ENCODE measurements at places on chromosomes 3 and 15. TPM values are rescaled to one million over a fixed set of nuclear protein-coding genes. Genes with fewer than 3 reads are reported as not detected.

DNA sequence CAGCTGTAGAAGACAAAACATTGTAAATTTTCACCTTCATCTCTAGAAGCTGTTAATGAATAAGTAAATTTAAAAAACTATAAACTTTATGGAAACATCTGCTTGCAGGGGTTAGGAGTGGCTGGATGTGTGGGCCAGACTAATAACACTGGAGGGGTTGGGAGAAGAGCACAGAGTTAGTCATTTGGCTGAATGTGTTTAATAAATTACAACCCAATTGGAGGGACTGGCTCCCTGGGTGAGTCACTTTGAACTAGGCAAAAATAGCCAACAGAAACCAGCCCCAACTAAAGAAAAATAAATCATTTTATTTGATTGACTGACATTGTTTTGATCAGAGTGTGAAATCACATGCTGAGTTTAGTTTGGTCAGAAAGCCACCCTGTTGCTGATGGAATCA, 21.8 kb downstream of the DGKG start:
- no peak for DNase-seq
- no peaks in the 10 kb centered on the region for H3K36me3 ChIP-seq
- no peak overlapping the region for H3K4me3 ChIP-seq
- H3K27me3 ChIP-seq, result no peaks in the 10 kb centered on the region
- H3K27ac ChIP-seq, result no peak overlapping the region
- H3K4me1 ChIP-seq, result peaks cover 21% of the 10 kb centered on the region

ADGRG7 gene
- polyA plus RNA-seq, result not detected

CCR3 gene
- polyA plus RNA-seq, result not detected

- no peaks in the 10 kb centered on the region for H3K36me3 ChIP-seq
- peak within 1 kb of the TSS; percentile 23 for H3K4me3 ChIP-seq
- peaks cover 62% of the 10 kb centered on the region for H3K27me3 ChIP-seq
- H3K4me1 ChIP-seq, result peaks cover 35% of the 10 kb centered on the region
These were observed at the start of gene ISL2 for GRCh38 chr15:76336254-76337058. TSS of gene ISL2 (plus strand) at chr15:76336773. CDS start at chr15:76336884, 111 bp downstream.

GRCh38 chr3:121330118-121330517, 215.7 kb downstream of the POLQ start:
- H3K27ac ChIP-seq, result no peak overlapping the region
- no peaks in the 10 kb centered on the region for H3K27me3 ChIP-seq
- H3K36me3 ChIP-seq, result no peaks in the 10 kb centered on the region

GPR149 gene
- polyA plus RNA-seq, result not detected

DNA sequence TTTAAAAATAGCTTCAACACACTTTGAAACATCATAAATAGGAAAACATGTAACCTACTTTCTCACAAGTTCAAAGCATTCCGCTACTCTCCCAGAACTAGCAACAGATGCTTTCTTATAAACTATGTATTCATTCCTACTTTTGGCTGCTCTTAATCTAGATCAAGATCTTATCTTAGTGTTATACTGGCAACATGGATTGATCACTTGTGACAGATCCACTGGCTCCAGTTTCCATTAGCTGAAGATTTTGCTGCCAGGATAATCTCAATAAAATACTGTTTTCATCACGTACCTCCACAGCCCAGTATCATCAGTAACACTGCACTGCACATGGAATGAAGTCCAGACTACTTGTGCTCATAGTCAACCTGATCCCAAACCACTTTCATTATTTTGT, 491.7 kb upstream of the AGTR1 start:
- DNase-seq, result no peak
- no peaks in the 10 kb centered on the region for H3K27me3 ChIP-seq
- no peaks in the 10 kb centered on the region for H3K36me3 ChIP-seq
- no peak overlapping the region for H3K4me3 ChIP-seq
- H3K4me1 ChIP-seq, result no peaks in the 10 kb centered on the region
- H3K27ac ChIP-seq, result no peak overlapping the region

PLA1A gene
- 3.7 TPM for polyA plus RNA-seq

GRCh38 chr3:47227678-47228077, 54.9 kb downstream of the KIF9 start:
- peak overlapping the region; percentile 25 for H3K27ac ChIP-seq
- no peaks in the 10 kb centered on the region for H3K27me3 ChIP-seq
- no peaks in the 10 kb centered on the region for H3K36me3 ChIP-seq

INTS14 gene
- polyA plus RNA-seq, result 12.1 TPM

GRCh38 chr15:64029633-64030032, 16.7 kb downstream of the DAPK2 start:
- H3K27ac ChIP-seq, result no peak overlapping the region
- H3K4me3 ChIP-seq, result no peak overlapping the region
- no peak for DNase-seq
- no peaks in the 10 kb centered on the region for H3K27me3 ChIP-seq
- H3K4me1 ChIP-seq, result peaks cover 33% of the 10 kb centered on the region
- no peaks in the 10 kb centered on the region for H3K36me3 ChIP-seq

DNA sequence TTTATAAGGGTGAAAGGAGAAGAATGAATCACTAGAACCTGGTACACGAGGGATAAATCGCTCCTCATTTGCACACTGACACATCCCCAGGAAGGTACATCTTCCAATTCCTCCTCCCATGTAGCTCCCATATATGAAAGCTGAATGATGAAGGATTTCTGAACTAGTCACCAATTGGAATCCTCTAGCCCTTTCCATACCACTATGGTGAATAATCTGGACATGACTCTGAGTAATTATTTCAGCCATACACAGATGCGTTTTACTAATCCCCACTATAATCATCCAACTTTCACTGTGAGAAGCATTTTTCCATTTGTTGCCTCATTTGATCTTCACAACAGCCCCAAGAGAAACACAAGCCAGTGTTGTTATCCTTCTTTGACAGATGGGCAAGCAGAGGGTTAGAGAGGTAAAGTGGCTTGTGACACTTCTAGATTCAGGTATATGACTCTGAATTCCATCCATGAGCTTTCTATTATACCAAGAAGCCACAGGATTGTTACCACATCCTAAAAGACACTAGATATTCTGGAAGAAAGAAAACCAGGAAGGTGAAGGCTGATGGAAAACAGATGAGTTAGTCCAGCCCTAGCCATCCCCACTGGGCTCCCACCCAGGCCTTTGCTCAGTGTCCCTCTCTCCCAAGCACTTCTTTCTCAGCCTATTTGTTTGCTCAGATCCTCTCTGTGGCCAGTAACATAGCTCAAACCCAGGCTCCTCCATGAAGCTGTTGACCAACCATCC, 22.2 kb upstream of the BCL6 start:
- H3K27me3 ChIP-seq, result no peaks in the 10 kb centered on the region
- no peaks in the 10 kb centered on the region for H3K36me3 ChIP-seq
- no peak overlapping the region for H3K4me3 ChIP-seq
- peaks cover 5% of the 10 kb centered on the region for H3K4me1 ChIP-seq
- no peak overlapping the region for H3K27ac ChIP-seq

DNA sequence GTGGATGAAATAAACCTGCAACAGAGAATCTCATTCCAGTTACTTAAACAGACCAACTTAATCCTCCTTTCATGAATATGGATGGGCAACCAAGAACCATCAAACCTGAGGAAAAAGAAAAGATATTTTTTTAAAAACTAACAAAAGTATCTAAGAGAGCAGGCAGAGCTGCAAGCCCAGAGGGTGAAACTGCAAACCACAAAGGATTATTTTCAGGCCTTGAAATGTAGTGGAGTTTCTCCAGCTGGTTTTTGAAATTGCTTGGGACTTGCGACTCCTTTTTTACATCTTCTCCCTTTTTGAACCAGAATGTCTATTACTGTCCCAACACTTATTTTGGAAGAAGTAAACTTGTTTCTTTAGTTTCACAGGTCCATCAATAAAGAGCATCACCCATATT, 87.4 kb downstream of the STAG1 start:
- H3K4me3 ChIP-seq, result no peak overlapping the region
- no peak overlapping the region for H3K27ac ChIP-seq
- H3K36me3 ChIP-seq, result no peaks in the 10 kb centered on the region
- H3K27me3 ChIP-seq, result no peaks in the 10 kb centered on the region
- H3K4me1 ChIP-seq, result peaks cover 7% of the 10 kb centered on the region

DNA sequence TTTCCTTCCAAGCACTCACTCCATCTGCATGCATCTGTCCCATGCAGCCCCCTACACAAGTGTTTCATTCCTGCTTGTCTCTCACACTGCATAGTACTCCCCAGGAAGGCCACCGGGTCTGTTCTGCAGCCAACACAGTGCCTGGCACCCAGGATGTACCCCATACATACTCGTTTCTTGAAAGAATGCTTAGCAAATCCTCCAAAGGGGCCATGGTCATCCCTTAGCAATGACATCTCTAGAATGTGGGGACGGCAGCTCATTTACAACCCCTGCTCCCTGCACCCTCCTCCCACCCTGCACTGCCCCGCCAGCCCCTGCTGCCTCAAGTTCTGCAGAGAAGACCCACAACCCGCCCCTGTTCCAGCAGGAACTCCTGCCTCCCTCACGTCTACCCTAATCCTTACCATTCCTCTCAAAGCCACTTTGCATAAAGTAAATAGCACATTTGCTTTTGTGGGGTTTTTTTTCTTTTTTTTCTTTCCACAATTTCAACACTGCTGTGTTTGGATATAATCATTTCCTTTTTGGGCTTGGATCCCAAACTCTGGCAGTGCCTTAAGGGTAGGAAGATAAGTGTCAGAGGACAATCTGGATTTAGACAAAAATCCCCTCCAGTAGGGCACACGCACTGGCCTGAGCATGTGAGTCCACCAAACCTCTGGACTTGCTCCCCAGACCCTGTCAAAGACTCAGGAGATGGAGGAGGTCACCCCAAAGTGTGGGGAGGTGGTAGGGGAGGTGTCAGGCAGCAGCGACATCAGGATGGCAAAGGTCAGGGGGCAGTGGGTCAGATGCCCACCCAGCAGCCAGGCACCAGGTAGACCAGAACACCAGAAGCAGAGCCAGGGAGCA, 68.4 kb downstream of the MEGF11 start:
- H3K27ac ChIP-seq, result no peak overlapping the region
- peaks cover 33% of the 10 kb centered on the region for H3K27me3 ChIP-seq
- no peaks in the 10 kb centered on the region for H3K4me1 ChIP-seq
- DNase-seq, result no peak
- H3K4me3 ChIP-seq, result no peak overlapping the region
- H3K36me3 ChIP-seq, result no peaks in the 10 kb centered on the region

DNA sequence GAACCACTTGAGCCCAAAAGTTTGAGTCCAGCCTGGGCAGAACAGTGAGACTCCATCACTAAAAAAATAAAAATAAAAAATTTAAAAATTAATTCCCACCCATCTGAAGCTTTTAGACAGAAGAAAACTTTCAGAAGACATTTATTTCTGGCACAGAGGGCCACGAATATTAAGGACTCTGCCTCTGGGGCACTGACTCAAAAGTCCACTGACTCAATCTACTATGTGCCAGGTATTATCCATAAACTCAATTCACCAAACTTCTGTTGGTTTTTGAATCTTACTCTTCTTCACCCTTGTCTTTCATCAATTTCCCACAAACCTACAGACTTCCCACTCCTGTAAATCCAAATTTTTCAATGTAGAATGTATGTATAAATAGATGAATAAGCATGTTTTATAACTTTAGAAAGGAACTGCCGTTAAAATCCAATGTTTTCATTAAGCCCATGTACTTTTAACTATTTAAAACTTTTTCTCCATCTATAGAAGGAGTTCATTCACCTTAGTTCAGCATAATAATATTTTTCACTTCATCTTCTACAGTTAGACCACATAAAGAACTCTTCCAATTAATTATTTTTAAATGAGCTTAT, 19.9 kb downstream of the ATP13A3 start:
- no peak overlapping the region for H3K4me3 ChIP-seq
- peaks cover 12% of the 10 kb centered on the region for H3K4me1 ChIP-seq
- H3K27me3 ChIP-seq, result no peaks in the 10 kb centered on the region
- no peak for DNase-seq

- no peak overlapping the region for H3K27ac ChIP-seq
- no peaks in the 10 kb centered on the region for H3K27me3 ChIP-seq
- no peak overlapping the region for H3K4me3 ChIP-seq
- DNase-seq, result no peak
These were observed 48.2 kb upstream of the ALDH1A3 start for GRCh38 chr15:100831467-100831866.

DNA sequence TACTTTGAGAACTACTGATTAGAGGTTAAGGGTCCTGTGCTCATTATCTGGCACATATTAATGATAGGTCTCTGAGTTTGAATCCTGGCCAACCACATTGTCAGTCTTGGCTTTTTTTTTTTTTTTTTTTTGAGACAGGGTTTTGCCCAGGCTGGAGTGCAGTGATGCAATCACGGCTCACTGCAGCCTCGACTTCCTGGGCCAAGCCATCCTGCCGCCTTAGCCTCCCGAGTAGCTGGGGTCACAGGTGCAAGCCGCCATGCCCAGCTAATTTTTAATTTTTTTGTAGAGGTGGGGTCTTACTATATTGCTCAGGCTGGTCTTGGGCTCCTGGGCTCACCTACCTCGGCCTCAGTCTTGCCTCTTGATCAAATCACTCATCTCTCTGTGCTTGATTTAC, 547 bp upstream of the PCCB start:
- H3K27me3 ChIP-seq, result no peaks in the 10 kb centered on the region
- H3K36me3 ChIP-seq, result no peaks in the 10 kb centered on the region
- H3K4me1 ChIP-seq, result peaks cover 18% of the 10 kb centered on the region
- no peak for DNase-seq
- H3K27ac ChIP-seq, result peak overlapping the region; percentile 81
- peak overlapping the region; percentile 47 for H3K4me3 ChIP-seq

GRCh38 chr15:73594109-73594508, 39.1 kb downstream of the NPTN start:
- no peak overlapping the region for H3K27ac ChIP-seq
- H3K4me3 ChIP-seq, result no peak overlapping the region
- DNase-seq, result no peak
- no peaks in the 10 kb centered on the region for H3K27me3 ChIP-seq
- peaks cover 19% of the 10 kb centered on the region for H3K4me1 ChIP-seq

DNA sequence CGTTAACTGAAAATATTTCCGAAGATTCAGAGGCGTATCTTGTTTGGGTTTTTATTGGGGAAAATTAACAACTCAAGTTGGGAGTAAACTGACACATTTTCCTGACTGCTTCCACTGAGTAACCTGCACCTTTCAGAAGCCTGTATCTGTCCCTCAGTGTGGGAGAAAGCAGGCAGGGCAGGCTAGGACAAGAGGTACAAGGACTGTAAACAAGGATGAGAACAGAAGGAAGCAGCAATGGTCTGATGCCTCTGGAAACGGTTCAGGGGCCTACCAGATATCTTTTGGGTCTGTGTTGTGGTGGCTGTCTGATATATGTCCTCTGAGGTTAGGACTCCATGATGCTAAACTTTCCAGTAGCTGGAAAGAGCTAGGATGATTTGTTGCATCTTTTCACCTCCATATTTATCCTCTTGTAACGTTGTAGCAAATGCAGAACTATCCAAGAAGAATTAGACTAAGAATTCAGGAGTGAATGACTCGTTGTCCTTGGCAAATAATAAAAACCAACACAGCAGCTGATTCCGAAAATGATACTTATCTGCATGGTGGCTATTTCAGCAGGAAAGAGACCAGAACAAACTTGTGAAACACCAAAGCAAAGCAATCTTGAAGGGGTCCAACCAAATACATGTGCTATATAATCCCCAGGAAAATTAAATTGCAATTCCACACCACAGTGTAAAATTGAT, 195.9 kb upstream of the ICE2 start:
- H3K27me3 ChIP-seq, result no peaks in the 10 kb centered on the region
- H3K36me3 ChIP-seq, result no peaks in the 10 kb centered on the region
- DNase-seq, result no peak

TMEM45A gene
- polyA plus RNA-seq, result 16.1 TPM

- H3K4me1 ChIP-seq, result no peaks in the 10 kb centered on the region
- H3K36me3 ChIP-seq, result no peaks in the 10 kb centered on the region
- H3K4me3 ChIP-seq, result no peak overlapping the region
- no peak for DNase-seq
- H3K27ac ChIP-seq, result no peak overlapping the region
- no peaks in the 10 kb centered on the region for H3K27me3 ChIP-seq
These were observed 11.0 kb upstream of the GPR27 start for GRCh38 chr3:71742621-71743020.
